Natural killer cell (primary cell): ENCODE measurements at places on chromosomes 3 and 15. TPM values are rescaled to one million over a fixed set of nuclear protein-coding genes. Genes with fewer than 3 reads are reported as not detected.

The KLHDC8B gene
- total RNA-seq = 7.0 TPM

The CYP11A1 gene
- not detected for total RNA-seq

The ATP8B4 gene
- 89.5 TPM for total RNA-seq

The SERINC4 gene
- total RNA-seq = 0.25 TPM

GRCh38 chr15:66961407-66961884, 104.0 kb upstream of the SMAD3 start:
- DNase-seq = no peak
- no peak overlapping the region for H3K27ac ChIP-seq
- H3K4me1 ChIP-seq = peaks cover 3% of the 10 kb centered on the region
- no peak overlapping the region for H3K4me3 ChIP-seq
- no peaks in the 10 kb centered on the region for H3K36me3 ChIP-seq

DNA sequence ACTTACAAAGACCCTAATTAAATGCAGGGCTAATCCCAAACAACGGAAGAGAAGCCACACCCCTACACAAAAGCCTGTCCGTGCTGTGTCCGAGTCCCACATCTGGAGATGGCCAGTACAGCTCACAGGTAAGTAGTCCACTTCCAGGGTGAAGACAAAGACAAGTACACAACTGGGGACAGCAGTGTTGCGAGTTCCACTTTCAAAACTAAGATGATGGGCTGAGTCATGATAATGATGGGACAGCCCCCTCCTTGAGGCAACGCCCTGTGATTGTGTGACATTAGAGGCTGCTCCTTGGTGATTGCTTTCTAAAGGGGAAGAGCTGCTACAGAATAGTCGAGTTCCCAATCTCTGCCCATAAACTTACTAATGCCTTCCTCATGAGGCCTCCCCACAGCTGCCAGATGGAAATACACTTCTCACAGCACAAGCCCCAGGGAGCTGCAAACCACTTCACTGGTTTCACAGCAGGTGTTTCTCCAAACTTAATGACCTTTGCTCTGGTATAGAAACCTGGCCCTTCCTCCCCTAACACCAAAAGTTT, 27.6 kb downstream of the RFT1 start:
- no peaks in the 10 kb centered on the region for H3K27me3 ChIP-seq
- H3K4me1 ChIP-seq = peaks cover 3% of the 10 kb centered on the region
- DNase-seq = peak; percentile 9

GRCh38 chr15:87362531-87362930, 894.0 kb downstream of the NTRK3 start:
- H3K27ac ChIP-seq = no peak overlapping the region
- no peak for DNase-seq
- H3K36me3 ChIP-seq = no peaks in the 10 kb centered on the region
- no peak overlapping the region for H3K4me3 ChIP-seq
- H3K27me3 ChIP-seq = no peaks in the 10 kb centered on the region

DNA sequence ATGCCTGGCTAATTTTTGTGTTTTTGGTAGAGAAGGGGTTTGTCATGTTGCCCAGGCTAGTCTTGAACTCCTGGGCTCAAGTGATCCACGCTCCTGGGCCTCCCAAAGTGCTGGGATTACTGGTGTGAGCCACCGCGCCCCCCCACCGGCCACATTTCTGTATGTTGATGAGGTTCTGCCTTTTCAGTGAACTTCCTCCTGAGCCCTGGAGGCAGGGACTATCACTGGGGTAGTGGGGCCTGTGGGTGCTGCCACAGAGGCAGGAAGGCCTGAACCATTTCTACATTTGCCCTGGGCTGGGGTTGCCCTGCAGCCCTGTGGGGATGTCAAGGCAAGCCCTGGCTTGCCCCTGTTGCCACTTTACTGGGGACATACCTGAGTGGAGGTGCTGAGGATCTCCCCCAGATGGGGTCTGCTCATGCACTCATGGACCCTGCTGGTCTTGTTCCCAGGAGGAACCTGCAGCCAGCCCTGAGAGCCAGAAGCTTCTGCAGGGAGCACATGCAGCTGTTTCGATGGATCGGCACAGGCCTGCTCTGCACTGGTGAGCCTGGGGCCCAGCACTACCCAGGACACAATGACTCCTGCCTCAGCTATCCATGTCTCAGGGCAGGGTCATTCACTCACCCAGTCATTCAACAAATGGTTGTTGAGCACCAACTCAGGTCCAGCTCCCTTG, 5.7 kb downstream of the SLC28A1 start:
- no peak overlapping the region for H3K4me3 ChIP-seq
- DNase-seq = no peak
- no peaks in the 10 kb centered on the region for H3K36me3 ChIP-seq
- H3K27ac ChIP-seq = no peak overlapping the region

DNA sequence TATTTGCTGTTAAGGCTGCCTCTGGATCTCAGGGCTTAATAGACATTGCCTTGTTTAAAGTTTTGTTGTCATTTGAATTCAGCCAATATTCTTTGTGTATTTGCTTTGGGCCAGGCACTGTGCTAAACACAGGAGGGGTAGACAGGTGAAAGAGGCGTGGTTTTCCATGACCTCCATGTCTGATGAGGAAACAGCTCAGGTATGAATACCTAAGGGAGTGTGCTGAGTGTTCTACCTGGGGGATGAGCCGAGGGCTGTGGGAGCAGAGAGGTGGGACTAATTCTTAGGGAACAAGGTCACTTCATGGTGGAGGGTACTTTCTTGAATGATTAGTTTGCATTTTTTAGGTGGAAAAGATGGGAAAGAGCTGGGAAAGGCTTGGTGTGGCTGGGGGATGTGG, 108.2 kb downstream of the THSD4 start:
- no peaks in the 10 kb centered on the region for H3K36me3 ChIP-seq
- H3K27ac ChIP-seq = no peak overlapping the region
- DNase-seq = no peak
- no peak overlapping the region for H3K4me3 ChIP-seq
- H3K27me3 ChIP-seq = no peaks in the 10 kb centered on the region

- peak; percentile 58 for DNase-seq
- H3K27me3 ChIP-seq = no peaks in the 10 kb centered on the region
- peaks cover 22% of the 10 kb centered on the region for H3K4me1 ChIP-seq
- H3K27ac ChIP-seq = peak overlapping the region; percentile 40
- H3K4me3 ChIP-seq = no peak overlapping the region
- no peaks in the 10 kb centered on the region for H3K36me3 ChIP-seq
These were observed 95.3 kb downstream of the TIGIT start for GRCh38 chr3:114389156-114389555.

- H3K4me3 ChIP-seq = no peak overlapping the region
- no peak overlapping the region for H3K27ac ChIP-seq
- no peaks in the 10 kb centered on the region for H3K4me1 ChIP-seq
- peaks cover 3% of the 10 kb centered on the region for H3K27me3 ChIP-seq
These were observed 203.9 kb downstream of the TLE3 start for GRCh38 chr15:69893863-69894262.

DNA sequence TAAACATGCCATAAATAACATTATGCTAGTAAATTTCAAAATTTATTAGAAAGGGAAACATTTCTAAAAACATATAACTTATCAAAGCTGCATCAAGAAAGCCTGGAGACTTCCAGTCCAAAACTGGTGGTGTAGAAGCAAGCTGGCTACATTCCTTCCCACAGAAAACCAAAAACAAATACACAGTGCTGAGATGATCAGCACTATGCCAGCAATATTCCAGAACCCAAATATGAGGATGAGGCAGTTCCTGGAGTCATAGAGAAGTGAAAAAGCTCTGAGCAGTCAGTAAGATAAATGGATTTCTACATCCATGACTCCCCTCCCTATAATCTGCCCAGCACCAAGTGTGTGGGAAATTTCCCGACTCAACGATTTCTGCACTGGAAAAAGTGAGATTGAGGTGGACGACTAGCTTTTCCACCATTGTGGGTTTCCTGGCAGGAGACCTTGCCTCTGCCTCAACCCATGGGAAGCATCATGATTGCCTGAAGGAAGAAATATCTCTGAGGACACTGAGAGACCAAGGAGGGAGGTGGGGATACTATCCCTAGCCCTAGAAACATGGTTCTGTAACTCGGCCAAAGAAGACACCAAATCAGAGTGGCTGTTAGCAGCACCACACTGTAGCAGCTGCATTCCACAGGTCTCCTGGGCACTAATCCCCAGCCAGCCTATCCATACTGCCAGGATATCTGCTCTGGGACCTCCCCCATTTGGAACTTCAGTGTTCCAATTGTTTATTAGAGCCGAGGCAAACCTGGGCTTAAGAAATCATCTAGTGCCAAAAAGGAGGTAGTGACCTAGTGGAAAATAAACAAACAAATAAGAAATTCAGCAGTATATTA, 11.8 kb upstream of the CLN6 start:
- H3K4me3 ChIP-seq = no peak overlapping the region
- no peak overlapping the region for H3K27ac ChIP-seq
- no peaks in the 10 kb centered on the region for H3K36me3 ChIP-seq
- H3K27me3 ChIP-seq = no peaks in the 10 kb centered on the region
- no peak for DNase-seq
- H3K4me1 ChIP-seq = no peaks in the 10 kb centered on the region

DNA sequence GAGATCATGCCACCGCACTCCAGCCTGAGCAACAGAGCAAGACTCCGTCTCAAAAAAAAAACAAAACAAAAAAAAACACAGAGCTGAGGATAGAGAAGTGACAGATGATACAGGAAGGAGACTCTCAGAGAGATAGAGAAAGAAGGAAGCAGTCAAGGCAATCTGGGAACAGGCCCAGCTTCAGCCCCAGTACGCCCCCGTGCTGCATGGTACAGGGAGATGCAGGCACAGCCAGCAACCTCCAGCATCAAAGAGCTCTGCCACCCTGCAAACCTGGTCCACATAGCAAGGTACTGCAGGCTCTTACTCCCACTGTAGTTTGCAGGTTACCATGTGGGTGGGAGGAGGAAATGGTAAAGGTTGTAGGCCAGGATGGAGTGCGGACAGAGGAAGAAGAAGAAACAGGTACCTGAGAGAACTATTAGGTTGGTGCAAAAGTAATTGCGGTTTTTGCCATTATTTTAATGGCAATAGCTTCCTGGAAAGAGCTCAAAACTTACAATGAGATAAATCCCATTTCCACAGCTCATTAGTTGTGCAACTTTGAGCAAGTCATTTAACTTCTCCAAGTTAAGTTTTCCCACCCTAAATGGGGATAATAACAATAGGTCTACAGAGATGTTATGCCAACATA, 253.0 kb downstream of the ARRDC4 start:
- no peaks in the 10 kb centered on the region for H3K4me1 ChIP-seq
- no peaks in the 10 kb centered on the region for H3K36me3 ChIP-seq
- H3K4me3 ChIP-seq = no peak overlapping the region
- no peak for DNase-seq

GRCh38 chr3:171284308-171285075, 175.7 kb downstream of the TNIK start:
- DNase-seq = no peak
- no peaks in the 10 kb centered on the region for H3K27me3 ChIP-seq
- peaks cover 3% of the 10 kb centered on the region for H3K4me1 ChIP-seq
- no peaks in the 10 kb centered on the region for H3K36me3 ChIP-seq

DNA sequence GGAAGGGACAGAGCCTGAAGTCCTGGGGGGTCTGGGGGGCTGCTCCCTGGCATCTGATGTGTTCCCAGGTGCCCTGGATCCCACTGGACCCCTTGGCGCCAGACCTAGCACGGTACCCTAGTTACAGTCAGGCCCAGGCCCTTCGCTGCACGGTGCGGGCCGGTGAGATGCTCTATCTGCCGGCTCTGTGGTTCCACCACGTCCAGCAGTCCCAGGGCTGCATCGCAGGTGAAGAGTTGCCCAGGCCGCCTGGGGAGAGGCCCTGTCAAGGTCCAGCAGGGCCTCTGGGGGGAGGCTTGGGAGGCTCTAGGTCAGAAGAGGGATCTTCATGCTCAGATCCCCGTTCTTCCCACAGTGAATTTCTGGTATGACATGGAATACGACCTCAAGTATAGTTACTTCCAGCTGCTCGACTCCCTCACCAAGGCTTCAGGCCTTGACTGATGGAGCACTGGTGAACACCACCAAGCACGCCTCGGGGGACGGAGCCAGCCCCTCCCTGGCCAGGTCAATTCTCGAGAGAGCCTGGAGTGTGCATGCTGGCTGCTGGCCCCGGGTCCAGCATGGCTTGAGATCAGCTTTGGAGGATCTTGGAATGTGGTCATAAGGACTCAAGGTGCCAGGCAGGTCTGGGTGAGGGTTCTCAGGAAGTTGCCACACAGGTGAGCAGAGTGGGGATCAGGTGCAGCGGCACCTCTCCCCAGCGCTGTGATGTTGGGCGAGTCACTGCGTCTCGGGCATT, 1.8 kb upstream of the PLA2G4B start:
- H3K27ac ChIP-seq = no peak overlapping the region
- peaks cover 22% of the 10 kb centered on the region for H3K36me3 ChIP-seq
- no peaks in the 10 kb centered on the region for H3K27me3 ChIP-seq
- no peak for DNase-seq

GRCh38 chr3:88988906-88989305, 118.5 kb upstream of the EPHA3 start:
- H3K4me1 ChIP-seq = no peaks in the 10 kb centered on the region
- no peak overlapping the region for H3K4me3 ChIP-seq
- no peaks in the 10 kb centered on the region for H3K27me3 ChIP-seq
- no peaks in the 10 kb centered on the region for H3K36me3 ChIP-seq
- no peak for DNase-seq

GRCh38 chr3:196274585-196274984, 12.9 kb downstream of the PCYT1A start:
- H3K4me1 ChIP-seq = peaks cover 23% of the 10 kb centered on the region
- H3K36me3 ChIP-seq = peaks cover 10% of the 10 kb centered on the region
- peak overlapping the region; percentile 94 for H3K27ac ChIP-seq
- peak; percentile 43 for DNase-seq
- H3K27me3 ChIP-seq = no peaks in the 10 kb centered on the region
- peak overlapping the region; percentile 18 for H3K4me3 ChIP-seq
